ENCODE measurements at places on chromosomes 2 and 18.
A peak's percentile ranks its signal among the peaks of the same experiment; 100 is the strongest.

DNA sequence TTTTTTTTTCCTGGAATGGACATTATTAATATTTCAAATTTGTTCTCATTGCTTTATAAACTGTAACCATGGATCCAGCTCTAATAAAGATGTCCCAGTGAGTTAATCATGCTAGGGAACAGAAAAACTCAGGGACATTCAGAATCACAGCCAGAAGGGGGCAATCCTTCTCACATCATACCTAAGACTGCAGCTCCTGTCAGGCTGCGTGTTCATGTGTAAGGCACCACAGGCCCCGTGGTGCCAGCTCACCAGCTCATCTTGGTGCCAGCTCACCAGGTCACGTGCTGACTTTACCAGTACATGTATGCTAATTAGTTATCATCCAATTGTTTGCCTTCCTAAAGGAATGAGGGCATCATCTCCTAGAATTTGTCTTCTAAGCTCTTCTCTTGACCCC, 84.7 kb upstream of the NEDD4L start:
- peak; percentile 22 for DNase-seq

GRCh38 chr2:146540271-146540932, 1304.4 kb upstream of the ACVR2A start:
- DNase-seq, result no peak

DNA sequence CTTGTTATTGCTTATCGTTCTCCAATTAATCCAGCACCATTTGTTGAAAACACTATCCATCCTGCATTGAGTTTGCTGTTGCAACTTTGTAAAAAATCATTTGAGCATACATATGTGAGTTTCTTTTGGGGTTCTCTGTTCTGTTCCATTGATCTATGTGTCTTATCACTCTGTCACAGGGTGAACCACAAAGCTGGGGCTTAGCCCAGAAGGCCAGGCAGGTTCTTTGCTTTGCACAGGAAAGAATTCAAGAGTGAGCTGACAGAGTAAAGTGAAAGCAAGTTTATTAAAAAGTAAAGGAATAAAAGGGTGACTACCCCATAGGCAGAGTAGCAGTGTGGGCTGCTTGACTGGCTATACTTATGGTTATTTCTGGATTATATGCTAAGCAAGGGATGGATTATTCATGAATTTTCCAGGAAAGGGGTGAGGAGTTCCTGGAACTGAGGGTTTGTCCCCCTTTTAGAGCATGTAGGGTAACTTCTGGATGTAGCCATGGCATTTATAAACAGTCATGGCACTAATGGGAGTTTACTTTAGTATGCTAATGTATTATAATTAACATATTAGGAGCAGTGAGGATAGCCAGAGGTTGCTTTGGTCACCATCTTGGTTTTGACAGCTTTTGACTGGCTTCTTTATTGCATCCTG, 46.8 kb downstream of the RNF138 start:
- DNase-seq, result no peak

- DNase-seq, result no peak
Observed at GRCh38 chr2:120641366-120641771, 94.3 kb upstream of the GLI2 start.

DNA sequence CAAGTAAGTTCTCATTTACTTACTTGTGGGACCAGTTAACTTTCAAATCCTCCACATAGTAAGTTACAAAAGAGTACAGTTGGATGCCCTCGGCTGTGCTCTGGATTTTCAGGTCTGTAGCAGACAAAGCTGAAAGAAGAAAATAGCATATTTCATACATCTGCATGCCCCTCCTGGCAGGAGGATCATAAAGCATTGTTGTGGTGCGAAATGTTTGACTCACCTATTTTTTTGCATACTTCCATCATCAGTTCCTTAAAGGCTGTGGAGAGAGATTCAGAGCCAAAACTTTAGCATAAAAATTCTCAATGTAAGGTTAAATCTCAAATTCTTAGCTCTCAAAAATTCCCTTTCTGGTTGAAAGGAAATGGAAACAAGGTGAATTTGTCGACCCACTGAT, 70.8 kb upstream of the LPIN2 start:
- no peak for DNase-seq

DNA sequence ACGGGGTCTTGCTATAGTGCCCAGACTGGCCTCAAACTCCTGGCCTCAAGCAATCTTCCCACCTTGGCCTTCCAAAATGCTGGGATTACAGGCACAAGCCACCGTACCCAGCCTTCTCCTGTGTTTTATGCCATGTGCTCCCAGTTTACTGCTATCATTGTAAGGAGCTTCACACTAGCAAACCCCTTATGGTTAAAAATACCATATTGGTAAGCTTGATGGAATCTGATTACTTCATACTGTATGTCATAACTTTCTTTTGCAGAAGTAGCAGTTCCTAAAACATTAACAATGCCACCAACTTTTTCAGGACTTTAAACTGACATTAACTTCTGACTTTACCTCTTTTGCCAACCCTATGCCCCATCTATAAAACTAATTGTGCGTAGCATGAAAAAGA, 36.2 kb downstream of the HAT1 start:
- no peak for DNase-seq

DNA sequence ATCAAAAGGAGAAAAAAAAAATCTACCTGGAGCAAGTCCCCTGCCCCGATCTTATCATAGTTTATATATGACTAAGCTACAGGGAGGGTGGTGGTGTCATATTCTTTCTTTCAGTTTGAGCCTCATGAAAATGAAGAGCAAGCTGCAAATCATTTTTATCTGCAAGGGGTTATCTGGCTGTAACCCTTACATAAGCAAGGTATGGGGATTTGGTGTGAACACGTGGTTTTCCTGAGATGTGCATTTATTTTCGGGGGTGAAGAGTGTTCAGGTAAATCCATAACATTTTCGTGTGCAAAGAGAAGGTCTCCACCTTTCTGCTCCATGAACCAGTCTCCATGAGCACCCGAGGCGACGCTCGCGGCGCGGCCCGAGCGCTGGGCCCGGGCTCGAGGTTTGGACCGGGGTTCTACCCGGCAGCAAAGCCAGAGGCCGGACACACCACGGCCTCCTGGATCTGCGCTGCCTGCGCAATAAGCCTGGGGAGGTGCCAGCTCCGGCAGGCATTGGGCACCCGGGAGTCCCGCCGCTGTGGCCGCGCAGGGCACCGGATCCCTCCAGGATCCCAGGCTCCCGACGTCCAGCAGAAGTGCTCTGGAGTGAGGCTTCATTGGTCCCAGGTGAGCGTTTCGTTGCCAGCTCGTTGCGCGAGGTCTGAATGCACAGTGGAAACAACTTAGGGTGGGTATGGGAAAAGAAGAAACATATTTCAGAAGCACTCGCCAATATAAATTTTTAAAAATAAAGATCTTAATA, 36.1 kb upstream of the GPD2 start:
- peak; percentile 76 for DNase-seq

GRCh38 chr2:25103287-25103871, 61.5 kb downstream of the EFR3B start:
- DNase-seq, result no peak

- DNase-seq, result no peak
Observed at GRCh38 chr2:6791682-6792081, 74.0 kb downstream of the CMPK2 start.

DNA sequence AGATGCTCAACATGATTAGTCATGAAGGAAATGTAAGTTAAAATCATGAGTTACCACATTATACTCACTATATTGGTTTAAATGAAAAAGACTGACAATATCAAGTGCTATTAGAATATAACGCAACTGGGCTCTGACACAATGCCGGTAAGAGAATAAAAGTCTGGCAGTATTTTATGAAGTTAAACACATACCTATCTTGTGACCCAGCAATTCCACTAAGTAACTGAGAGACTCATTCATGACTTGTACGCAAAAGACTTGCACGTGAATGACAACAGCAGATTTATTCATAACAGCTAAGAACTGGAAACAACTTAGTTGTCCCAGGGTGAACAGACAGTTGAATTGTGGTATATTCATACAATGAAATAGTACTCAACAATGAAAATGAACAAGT, 342.1 kb downstream of the SLC4A3 start:
- no peak for DNase-seq

- DNase-seq, result no peak
Observed at GRCh38 chr2:29052807-29053206, 21.5 kb downstream of the PCARE start.

DNA sequence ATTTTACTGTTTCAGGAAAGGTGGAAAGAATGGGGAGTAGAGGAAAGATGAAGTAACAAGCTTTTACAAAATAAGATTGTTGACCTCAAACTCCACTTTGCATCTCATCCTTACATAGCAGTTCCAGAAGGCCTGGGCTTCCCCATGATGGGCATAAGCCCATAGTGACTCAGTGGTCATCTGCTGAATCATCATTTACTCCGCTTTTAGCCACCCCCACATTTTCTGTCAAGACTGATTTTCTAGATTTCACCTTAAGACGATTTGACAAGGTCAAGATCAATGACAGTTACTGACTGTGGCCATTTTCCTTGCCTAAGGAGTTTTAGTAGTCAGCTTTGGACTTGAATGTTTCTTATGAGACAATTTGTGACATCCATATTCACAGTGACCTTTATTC, 49.4 kb downstream of the PLEKHM3 start:
- DNase-seq, result no peak

- DNase-seq, result no peak
Observed at GRCh38 chr18:11073971-11074370, 75.4 kb downstream of the PIEZO2 start.

DNA sequence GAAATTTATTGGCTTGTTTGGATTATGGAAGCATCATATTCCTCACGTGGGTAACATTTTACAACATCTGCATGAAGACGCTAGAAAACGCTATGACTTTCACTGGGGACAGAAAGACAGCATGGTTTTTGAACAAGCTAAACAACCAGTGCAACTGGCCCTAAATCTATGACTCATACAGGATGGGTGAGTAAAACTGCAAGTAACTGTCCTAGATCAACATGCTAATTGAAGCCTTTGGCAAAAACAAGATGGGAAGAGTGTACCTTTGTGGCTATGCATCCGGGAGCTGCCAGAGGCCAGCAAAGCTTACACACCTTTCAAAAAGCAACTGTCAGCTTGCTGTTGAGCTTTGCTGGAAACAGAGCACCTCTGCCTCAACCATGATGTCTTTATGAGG, 1096.0 kb upstream of the DDX18 start:
- DNase-seq, result no peak

GRCh38 chr2:238322001-238322411, 1.7 kb downstream of the TRAF3IP1 start:
- DNase-seq, result no peak

DNA sequence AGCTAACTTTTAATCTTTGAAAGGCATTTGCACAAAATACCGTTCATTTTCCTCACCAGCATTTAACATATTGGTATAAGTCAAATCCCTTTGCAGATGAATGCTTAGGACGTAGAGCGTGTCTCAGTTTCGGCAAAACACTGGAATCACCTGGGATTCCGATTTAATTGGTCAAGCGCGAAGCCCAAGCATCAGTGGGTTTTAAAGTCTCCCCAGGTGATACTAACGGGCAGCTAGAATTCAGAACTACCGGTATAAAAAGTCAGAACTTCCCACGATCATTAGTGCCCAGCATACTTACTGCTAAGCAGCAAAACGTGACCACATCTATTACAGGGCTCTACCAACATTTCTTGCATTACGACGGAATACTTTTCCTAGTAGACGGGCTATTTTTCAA, 24.6 kb downstream of the ALPK2 start:
- DNase-seq, result no peak

DNA sequence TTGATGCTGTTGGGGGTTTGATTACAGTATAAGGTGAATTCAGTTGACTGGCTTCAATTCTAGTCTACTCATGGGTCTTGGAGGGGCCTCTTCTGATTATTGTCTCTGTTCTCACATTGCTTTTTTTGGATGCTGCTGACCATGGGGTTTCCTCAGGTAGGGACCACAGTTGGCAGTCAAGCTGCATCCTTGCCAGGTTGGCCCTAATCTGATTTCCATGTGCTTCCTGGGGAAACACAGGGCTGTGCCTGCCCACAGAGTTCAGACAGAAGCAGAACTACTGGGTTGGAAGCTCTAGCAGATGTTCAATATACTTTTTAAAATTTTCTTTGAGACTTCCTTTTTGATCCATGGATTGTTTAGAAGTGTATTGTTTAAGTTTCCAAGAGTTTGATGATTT, 227.3 kb downstream of the XIRP2 start:
- no peak for DNase-seq

GRCh38 chr2:192047315-192048107, 147.2 kb downstream of the TMEFF2 start:
- DNase-seq, result no peak

- no peak for DNase-seq
Observed at GRCh38 chr2:182715121-182715891, 751 bp upstream of the DNAJC10 start.

DNA sequence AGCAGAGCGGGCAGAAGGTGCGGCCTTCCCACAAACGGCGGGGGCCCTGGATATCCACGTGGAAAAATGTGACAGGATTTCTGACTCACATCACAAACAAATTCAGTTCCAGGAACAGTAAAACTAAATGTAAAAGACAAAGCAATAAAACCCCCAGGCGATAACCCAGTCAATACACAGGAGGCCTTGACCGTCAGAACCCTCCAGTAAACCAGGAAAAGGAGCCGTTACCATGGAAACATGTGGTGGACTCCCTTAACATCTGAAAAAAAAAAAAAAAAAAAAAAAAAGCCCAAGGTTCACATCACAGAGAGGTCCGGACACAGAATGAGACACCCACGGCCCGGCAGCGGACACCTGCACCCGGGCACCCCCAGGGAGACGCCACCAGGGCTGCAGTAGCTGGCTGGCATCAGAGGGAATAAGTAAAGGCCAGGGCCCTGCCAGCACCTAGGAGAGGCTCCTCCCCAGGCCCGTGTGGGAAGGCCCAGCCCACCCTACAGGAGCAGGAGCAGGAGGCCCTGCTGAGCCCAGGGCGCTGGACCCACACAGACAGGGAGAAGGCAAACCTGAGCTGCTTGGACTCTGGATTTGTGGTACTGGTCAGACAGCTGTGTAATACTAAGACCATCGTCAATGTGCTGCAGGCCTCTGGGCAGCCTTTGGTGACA, 83.7 kb downstream of the TMEM18 start:
- DNase-seq, result no peak

DNA sequence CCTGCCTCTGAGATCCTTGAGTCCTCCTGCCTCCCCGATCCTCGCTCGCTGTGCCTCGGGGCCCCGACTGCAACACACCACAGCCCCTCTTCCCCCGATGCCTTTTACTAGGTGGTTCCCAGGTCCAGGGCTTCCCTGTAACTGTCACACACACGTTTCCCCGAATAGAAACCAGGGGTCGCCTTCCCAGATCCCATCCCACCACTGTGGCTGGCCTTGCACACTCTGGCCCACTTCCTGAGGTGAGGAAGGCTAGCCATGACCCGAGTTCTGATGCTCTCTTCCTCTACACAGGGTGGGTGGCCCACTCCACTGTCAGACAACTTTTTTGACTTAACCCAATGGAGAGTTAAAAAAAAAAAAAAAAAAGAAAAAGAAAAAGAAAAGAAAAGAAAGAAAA, 139.6 kb upstream of the ASB18 start:
- DNase-seq, result no peak

GRCh38 chr2:219496247-219496824, 2.4 kb upstream of the GMPPA start:
- DNase-seq, result no peak
